ENCODE measurements at places on chromosomes 6 and 20.

DNA sequence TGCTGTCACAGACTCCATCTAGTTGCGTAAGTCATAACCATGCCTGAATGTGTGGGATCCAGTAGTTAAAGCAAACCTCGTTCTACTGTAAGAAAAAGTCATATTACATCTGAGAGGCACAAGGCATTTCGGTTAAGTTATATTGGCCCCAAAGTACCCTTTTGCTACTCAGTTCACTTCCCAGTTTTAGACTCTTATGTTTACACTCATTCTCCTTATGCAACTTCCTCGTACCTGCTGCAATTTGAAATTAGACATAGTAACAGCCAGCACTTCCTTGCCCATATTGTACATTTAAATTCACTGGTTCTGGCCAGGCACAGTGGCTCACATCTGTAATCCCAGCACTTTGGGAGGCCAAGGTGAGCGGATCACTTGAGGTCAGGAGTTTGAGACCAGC lies 37.0 kb downstream of the PEX7 start:
- no peak for DNase-seq

DNA sequence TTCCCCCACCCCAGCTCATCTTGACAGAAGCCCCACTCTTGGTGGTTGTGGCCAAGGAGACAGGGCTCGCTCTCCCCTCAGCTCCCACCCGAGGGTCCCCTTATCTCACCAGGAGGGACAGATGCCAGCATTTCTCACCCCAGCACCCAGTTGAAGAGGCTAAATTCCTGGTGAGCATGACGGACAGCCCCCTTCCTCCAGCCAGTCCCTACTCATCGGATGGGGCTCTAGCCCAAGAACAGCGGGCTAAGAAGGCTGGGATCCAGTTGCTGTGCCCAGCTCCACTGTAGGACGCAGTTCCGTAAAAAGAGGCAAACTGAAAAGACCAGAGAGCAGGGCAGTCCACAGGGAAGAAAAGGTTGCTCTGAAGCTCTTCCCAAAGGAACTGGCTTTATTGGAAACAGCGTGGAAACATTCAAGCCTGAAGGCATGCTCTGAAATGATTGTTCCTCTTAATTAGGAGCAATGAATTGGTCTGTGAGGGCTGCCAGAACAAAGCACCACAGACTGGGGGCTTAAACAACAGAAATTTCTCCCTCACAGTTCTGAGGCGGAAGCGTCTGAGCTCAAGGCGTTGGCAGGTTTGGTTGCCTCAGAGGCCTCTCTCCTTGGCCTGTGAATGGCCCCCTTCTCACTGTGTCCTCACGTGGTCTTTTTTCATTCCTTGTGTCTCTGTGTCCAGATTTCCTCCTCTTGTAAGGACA lies 17.9 kb upstream of the KIF25 start:
- DNase-seq: no peak

DNA sequence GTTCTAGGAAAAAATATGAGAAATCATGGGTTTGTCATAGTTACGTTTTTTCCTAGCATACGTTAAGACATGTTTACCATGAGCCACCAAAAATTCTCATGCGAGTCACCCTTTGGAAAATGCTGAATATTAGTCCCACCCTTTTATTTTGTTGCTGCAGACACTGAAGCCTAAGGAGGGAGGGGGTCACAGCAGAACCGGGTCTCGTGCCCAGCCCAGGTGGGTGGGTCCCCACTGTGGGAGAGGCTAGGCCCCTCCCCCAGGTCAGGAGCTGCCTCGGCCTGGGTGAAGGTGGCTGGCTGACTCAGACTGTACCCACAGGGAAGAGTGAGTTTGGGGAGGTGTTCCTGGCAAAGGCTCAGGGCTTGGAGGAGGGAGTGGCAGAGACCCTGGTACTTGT lies 26.2 kb upstream of the SRF start:
- no peak for DNase-seq

- no peak for DNase-seq
These were observed 1289.3 kb downstream of the HACE1 start for GRCh38 chr6:103570431-103570830.

DNA sequence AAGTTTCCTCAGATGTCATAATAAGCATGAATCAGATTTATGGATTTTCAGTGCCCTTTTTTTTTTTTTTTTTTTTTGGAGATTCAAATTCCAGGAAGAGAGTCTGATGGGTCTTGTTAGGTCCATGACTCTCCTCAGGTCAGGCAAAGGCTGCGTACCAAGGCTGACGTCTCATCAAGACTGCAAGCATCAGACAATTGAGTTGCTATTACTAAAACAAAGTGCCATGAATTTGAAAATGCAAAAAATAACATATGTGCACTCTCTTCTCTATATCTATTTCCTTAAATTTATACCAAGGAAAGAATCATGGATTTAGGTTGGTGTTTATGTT lies 134.7 kb downstream of the FAM83B start:
- no peak for DNase-seq

GRCh38 chr20:52383995-52384621 lies 192.5 kb upstream of the ZFP64 start:
- DNase-seq: no peak

DNA sequence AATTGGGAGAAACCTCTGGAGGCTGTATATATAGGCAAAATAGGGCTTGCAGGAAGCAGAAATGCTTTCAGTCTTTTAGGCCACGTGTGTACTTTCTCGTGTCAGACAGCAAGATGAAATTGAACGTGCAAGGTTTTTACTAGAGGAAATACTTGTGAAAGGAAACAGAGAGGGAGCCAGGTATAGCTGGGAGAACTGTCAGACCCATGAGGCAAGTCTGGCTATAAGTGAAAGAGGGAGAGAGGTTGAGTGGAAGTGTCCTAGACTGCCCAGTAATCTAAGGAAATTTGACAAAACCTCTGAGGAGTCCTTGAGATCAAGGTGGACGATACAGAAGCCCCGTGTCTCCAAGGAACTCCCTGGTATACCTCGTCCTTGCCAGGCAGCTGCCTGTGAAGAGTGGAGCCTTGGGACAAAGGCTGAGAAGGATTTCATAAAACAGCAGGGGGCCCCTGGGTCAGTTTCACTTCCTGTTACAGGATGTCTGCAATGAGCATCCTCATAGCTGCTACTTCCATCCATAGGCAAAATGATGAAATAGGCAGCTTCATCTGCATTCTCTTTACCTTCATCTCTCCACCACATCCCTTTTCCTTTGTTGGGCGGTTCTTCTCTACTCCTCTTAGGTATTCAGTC lies 114.4 kb upstream of the MAP3K7 start:
- DNase-seq: peak; percentile 32

GRCh38 chr6:49764571-49765236 lies 20.5 kb upstream of the CRISP3 start:
- DNase-seq: no peak

GRCh38 chr20:44856442-44856841 lies 29.1 kb upstream of the YWHAB start:
- DNase-seq: no peak

All from NCI-H187 (cell line).